ENCODE measurements at places on chromosomes 13 and 19. TPM values are rescaled to one million over a fixed set of nuclear protein-coding genes. Genes with fewer than 3 reads are reported as not detected.

DNA sequence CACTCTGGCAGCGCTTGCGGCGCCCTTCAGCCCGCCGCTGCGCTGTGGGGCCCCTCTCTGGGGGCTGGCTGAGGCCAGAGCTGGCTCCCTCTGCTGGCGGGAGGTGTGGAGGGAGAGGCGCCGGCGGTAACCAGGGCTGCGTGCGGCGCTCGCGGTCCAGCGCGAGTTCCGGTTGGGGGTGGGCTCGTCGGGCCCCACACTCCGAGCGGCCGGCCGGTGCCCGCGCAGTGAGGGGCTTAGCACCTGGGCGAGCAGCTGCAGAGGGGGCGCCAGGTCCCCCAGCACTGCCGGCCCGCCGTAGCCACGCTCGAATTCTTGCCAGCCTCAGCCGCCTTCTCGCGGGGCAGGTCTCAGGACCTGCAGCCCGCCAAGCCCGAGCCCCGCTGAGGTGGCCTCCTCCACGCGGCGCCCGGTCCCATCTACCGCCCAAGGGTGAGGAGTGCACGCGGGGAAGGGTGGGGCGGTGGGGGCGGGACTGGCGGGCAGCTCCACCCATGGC is 879.0 kb upstream of the SLITRK5 start:
- no peak for DNase-seq

Gene IFNL1
- total RNA-seq: not detected

DNA sequence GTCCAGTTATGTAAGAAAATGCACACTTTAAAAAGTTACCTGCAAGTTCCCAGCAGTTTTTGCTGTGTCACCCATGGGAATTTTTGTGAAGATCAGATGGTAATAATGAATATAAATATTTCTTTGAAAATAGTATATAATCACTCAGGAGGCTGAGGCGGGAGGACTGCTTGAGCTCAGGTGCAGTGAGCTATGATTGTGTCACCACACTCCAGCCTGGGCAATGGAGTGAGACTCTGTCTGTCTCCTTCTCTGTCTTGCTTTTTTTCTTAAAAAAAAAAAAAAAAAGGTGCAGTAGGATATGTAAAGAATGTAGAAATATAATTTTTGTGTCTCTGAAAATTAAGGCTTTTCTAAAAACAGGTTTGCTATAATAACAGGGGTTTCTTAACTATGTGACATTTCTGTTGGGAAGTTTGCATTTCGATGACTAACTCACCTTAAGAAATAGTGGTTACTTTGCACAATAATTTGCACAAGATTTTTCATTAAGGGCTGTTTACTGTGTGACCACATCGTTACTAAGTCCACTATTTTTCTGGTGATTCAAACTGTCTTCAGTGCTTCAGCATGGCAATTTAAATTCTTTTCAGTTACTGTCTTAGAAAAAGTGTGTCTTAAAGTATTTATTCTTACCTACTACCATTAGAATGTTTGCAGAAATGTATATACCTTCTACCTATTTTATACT is 37.3 kb downstream of the DNAJC3 start:
- DNase-seq: no peak

- no peak for DNase-seq
These were observed 1095.4 kb upstream of the PCDH20 start for GRCh38 chr13:62510906-62511655.

DNA sequence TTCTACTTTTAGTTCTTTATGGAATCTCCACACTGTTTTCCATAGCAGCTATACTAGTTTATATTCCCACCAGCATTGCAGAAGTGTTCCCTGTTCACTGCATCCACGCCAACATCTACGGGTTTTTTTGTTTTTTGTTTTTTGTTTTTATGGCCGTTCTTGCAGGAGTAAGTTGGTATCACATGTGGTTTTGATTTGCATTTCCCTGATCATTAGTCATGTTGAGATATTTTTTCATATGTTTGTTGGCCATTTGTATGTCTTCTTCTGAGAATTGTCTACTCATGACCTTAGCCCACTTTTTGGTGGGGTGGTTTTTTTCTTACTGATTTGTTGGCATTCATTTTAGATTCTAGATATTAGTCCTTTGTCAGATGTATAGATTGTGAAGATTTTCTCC is 89.7 kb downstream of the FRY start:
- no peak for DNase-seq

DNA sequence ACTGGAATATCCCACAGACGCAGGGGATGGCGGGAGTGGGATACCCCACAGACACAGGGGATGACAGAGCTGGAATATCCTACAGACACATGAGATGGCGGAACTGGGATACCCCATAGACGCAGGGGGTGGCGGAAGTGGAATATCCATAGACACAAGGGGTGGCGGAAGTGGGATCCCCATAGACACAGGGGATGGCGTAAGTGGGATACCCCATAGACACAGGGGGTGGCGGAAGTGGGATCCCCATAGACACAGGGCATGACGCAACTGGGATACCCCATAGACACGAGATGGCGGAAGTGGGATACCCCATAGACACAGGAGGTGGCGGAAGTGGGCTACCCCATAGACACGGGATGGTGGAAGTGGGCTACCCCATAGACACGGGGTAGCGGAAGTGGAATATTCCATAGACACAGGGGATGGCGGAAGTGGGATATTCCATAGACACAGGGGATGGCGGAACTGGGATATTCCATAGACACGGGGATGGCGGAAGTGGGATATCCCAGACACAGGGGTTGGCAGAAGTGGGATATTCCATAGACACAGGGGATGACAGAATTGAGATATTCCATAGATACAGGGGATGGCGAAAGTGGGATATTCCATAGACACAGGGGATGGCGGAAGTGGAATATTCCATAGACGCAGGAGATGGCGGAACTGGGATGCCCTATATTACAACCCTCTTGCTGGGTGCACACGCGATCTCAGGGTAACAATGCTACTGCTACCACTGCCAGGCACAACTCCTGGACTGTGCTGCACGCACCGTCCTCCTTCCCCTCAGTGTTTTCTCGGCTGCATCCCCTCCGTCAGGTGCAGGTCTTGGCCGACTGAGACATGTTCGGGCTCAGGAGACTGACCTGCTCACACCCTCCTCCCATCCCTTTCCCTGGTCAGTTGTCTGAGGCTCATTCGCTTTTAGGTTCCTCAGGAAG is 28.1 kb downstream of the ZNF787 start:
- DNase-seq: no peak

Gene CYP2A7
- total RNA-seq: not detected

Gene PAK4
- total RNA-seq: 49.1 TPM

GRCh38 chr13:85216576-85216975 is 582.6 kb downstream of the SLITRK6 start:
- no peak for DNase-seq

Gene PRR19
- total RNA-seq: not detected

Gene IGFL4
- total RNA-seq: 4.0 TPM

DNA sequence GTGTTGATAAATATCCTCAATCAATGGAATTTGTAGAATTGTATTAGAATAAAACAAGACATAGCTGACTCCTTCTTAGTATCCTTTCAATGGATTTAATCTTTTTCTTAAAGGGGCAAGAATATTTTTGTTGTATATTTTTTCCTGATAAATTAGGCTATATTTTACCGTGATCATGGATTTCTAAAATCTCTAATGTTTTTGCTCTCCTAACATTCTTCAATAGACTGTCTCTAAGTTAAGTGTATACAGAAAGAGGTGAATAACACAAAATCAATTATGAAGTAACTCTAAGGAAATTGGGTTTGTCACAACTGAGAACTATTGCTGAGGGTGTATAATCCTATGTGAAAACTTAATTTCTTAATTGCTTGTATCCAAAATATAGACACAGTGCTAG is at the start of gene OR7E24:
Gene OR7E24 (plus strand): TSS at position 301 of the 400 bp plus-strand sequence. CDS start 114 bp downstream, outside the sequence.
- DNase-seq: no peak

DNA sequence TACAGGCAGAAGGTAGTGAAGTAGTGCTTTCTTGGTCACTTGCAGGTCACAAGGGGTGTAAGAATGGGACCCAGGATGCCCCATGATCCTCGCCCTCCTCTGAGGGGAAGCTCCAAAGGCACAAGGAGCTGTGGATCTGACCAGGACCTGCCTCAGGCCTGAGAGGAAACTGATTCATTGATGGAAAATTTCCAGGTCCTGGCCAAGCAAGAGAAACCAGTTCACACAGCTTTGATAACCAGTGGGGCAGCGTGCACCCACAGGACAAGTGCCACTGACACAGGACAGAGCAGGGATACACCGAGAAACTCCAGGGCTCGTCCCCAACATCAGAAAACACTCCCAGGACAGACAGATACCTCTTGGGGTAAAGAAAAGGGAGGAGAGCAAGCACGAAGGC is 177.1 kb downstream of the RBM26 start:
- no peak for DNase-seq

Gene F7
- total RNA-seq: not detected

DNA sequence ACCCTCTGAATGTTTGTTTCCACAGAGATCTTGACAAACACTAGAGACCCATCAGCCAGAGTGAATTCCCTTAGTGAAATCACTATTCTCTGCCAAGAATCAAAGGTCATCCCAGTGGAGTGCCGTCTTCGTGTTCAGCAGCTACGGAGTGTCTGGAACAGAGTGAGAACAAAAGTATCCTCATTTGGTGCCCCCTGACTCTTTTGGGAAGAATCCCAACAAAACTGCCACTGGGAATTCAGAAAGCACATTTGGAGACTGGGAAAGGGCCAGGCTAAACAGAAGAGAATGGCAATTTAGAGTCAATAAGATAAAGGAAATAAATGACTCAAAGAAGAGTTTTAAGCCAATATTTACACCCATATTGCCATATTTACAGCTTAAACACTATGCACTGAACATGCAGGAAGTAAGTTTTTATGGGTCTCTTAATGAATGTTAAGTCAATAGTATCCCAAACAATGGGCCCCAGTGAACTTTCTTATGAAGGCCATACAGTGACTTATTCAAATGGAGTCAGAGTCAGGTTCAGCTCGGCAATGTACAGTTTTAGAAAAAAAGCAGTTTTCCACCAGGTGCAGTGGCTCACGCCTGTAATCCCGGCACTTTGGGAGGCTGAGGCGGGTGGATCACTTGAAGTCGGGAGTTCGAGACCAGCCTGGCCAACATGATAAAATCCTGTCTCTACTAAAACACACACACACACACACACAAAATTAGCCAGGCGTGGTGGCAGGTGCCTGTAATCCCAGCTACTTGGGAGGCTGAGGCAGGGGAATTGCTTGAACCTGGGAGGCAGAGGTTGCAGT is 392.6 kb downstream of the KLF5 start:
- no peak for DNase-seq

- DNase-seq: no peak
These were observed 803.4 kb downstream of the PCDH17 start for GRCh38 chr13:58434943-58435342.

Gene GRIN3B
- not detected for total RNA-seq

Gene LRRC63
- not detected for total RNA-seq

GRCh38 chr13:21053231-21053630 is 8.2 kb downstream of the LATS2 start:
- no peak for DNase-seq

Gene ZNF71
- total RNA-seq: 9.2 TPM

Gene FUT2
- 10.7 TPM for total RNA-seq

- DNase-seq: no peak
These were observed 615 bp upstream of the PSMC4 start for GRCh38 chr19:39970425-39970674.

GRCh38 chr19:29603308-29603707 is 2.8 kb upstream of the POP4 start:
- DNase-seq: no peak

Gene ZNF419
- 26.6 TPM for total RNA-seq

DNA sequence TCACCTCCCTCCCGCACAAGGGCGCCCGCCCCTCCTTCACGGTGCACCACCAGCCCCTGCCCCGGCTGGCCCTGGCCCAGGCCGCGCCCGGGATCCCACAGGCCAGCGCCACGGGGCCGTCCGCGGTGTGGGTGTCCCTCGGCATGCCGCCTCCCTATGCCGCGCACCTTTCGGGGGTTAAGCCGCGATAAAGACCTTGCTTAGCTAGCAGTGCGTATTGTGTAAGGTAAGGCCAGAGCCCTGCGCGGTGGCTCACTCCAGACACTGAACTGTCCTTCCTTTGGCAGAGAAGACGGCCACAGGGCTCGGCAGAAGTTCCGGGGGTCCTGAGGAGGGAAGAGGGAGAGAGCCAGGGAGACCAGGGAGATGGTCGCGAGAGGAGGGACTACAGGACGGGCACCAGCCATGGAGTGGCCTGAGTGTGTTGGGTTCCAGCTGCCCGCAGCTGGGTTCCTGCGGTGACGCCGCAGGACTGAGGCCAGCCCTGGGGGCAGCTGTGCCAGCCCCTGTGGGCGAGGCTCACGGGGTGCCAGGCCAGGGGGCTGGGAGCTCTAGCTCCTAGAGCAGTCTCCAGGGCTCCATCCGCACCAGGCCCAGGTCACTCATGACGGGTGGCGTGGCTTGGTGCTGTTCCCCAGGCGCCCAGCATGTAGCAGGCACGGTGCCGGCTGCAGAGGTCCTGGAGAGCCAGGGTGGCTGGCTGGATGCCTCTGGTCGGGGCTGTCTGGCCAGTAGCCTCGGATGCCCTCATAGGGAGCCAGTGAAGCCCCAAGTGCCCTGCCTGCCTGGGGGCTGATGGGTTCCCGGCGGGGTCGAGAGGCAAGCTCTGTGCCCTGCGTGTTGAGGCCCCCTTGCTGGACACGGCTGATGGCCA is 7.7 kb downstream of the PLEKHJ1 start:
- no peak for DNase-seq

Gene ZNF548
- 20.3 TPM for total RNA-seq

GRCh38 chr13:22648320-22648801 is 532.4 kb upstream of the SGCG start:
- no peak for DNase-seq

- DNase-seq: no peak
These were observed at the start of gene GNG8 for GRCh38 chr19:46635920-46636761. TSS of gene GNG8 (minus strand) at chr19:46636202. CDS start at chr19:46634682, 1,520 bp downstream.
